ENCODE measurements at places on chromosomes 11 and 22.

DNA sequence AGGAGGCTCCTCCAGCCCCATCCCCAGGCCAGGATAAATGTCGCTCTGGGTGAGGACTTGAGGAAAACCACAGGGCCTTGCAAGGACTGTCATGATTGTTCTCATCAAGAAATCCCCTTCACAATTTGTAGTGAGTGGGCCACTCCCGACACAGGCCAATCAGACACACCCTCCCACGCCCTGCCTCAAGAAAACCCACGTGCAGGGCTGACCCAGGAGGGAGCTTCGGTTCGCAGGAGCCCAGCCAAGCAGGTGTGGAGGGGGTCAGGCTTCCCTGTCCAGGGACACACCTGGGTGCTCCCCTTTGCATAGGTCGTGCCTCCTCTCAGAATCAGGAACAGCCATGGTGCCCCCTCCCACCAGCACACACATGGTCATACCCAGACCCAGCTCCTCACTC lies 43.2 kb downstream of the SHANK2 start:
- DNase-seq: no peak

- no peak for DNase-seq
These were observed 35.6 kb upstream of the CACNG2 start for GRCh38 chr22:36739185-36739584.

DNA sequence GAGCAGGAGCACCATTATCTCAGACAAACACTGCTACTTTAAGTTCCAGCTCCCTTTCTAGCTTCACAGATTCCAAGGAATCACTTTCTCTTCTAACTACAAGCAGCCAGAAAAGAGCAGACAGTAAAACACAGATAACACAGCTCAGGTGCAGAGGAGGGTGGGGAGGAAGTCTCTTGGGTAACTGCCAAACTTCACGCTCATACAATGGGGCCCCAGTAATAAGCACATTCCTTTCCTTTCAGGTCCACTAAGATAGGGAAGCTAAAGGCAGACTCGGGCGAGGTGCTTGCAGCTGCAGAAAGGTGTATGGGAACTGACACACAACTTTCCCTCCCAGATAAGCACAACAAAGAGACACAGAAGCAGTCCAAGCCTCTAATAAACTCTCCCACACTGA lies 69.2 kb upstream of the OR9G4 start:
- no peak for DNase-seq

DNA sequence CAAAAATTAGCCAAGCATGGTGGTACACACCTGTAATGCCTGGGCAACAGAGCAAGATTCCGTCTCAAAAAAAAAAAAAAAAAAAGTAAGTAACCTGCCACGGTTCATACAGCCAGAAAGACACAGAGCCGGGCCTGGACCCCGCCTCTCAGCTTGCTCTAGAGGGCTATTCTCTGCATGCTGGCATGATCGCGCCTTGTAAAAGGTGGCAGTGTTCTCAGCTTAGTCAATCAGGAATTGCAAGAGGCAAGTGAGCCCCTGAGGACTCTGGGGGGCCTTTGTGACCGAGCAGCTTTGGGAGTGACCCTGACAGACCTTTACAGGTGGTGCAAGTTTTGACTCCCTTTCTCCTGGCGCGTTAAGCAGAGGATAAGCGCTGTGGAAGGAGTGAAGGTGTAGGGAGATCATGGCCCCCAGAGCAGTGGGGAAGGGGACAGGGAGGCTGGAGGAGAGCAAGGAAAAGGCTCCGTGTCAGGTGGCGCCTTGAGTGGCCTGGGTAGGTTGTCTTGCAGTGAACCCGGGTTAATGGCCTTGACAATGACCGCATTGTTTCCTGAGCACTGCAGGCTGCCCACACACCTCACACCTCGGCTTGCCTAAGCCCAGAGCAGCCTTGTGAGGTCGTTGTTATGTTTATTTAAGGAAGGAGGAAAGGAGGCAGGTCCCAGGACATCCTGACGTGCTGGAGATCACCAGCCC lies 48.9 kb downstream of the CDPF1 start:
- no peak for DNase-seq

DNA sequence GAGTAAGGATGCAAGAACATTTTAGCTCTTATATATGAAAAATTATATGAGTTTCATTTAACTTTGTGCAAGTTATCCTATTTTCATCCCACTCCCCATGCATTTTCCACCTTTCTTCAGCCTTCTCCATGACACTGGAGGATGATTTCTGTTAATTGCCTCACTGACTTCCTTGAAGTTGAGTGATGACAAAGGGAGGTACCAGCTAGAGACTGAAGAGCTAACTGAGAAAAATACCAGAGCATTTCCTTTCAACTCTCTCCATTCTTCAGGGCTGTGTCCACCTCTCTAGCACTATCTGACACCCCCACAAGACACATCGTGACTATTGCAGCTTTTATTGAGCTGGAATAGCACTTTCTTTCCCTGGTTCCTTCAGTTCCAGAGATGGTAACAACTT lies 711.6 kb upstream of the LRRC4C start:
- DNase-seq: no peak

DNA sequence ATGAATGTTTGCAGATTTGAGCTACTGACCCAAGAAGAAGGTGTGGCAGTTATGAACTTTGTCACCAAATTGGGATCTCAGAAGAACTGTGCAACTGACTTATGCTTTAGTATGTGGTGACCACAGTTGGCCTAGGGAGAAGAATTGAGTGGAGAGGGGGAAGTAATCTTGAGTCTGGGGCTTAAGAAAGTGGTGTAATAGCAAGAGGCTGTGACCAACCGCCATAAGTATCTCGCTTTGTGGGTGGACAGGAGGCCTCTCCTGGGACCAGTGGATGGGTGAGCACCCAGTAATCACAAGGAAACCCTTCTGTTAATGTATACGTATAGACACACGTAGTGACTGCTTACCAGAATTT lies 12.7 kb upstream of the IL10RA start:
- DNase-seq: no peak

DNA sequence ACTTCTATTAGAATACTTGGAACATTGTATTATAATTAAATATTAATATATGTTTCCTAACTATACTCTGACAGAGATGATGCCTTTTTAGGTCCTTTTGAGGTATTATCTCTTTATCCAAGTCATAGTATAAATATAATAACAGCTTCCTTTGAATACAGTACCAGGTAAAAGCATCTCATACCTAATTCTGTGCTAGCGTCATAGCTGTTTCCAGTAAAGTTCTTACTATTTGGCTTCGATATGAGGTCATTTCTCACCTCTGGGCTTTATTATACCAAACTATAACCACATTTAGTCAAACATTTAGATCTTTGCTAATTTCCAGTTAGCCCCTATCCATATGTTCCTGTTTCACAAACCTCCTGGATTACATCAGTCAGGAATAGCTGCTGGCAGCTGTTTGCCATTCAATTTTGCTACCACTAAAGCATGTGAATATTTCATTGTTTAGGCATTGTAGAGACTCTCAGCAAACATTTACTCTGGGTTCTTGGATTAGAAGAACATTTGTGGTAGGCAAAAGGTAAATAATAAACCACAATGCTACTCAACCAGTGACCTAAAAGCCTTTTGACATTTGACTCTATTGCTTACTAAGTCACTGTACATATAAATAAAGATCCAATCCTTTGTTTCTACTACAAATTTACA lies 255.1 kb downstream of the TTC28 start:
- DNase-seq: peak; percentile 72

- no peak for DNase-seq
These were observed 14.8 kb downstream of the ARFGAP2 start for GRCh38 chr11:47161890-47162289.

DNA sequence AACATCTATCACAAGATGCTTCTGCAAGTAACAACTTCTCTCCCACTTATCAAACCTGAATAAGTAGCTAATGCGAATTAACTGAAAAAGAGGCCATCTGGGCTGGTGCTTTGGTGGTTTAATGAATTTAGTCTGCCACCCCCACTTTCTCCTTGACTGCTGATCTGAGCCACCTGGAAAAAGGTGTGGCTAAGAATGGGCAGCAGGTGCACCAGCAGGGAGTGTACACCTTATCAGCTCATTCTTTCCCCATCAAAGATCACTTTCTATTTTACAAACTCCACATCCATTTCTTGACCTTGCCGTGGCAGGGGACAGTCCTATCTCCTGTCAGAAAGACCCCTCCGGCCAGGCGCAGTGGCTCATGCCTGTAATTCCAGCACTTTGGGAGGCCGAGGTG lies 6.5 kb downstream of the RFPL3 start:
- no peak for DNase-seq

DNA sequence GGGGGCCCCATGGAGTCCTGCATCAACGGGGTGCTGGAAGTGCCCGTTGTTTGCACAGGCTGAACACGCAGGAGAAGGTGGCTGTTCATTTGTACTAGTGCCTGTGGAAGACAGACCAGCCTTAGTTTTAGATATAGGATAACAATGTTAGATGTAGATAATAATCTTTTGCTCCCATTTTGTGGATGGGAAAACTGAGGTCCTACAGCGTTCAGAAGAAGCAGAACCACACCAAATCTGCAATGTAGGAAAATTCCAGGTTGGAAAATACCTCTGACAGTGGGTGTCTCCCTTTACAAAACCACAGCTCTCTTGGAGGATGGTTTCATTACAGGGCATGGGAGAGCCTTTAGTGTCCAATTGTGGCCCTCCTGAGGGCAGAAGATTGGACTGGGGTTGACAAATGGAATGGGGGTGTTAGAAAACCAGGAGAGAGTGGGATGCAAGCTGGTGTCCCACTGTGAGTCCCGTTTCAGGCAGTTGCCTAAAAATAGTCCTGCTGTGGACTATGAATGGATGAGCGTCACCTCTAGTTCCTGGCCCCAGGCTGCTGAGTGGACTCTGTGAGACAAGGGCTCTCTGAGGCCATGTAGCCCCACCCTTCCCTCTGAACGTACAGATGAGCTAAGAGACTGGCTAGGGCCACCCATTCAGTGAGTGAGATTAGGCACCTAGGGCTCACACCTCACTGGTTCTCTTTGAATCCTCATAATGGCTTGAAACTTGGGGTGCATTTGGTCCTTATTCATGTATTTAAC lies 508.8 kb downstream of the MN1 start:
- DNase-seq: no peak

GRCh38 chr11:67073908-67074307 lies 17.3 kb downstream of the RHOD start:
- DNase-seq: no peak

DNA sequence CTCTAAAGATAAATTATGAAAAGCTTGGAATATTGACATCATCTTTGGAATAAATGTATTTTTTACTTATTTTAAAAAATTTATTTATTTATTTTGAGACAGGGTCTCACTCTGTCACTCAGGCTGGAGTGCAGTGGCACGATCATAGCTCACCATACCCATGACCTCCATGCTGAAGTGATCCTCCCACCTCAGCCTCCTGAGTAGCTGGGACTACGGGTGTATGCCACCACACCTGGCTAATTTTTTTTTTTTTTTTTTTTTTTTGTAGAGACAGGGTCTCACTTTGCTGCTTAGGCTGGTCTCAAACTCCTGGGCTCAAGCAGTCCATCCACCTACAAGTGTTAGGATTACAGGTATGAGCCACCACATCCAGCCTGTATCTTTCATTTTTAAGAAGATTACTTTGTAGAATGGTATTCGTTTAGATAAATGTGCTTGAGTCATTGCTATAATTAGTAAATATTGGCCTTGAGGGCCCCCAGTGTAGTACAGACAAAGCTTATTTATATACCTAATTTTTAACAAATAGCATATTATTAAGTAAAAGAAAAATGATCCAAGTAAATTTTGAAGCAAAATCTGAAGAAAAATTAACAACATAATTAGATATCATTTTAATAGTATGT lies 8.5 kb downstream of the SWAP70 start:
- DNase-seq: no peak

GRCh38 chr11:78251083-78251775 lies 62.5 kb downstream of the USP35 start:
- no peak for DNase-seq

DNA sequence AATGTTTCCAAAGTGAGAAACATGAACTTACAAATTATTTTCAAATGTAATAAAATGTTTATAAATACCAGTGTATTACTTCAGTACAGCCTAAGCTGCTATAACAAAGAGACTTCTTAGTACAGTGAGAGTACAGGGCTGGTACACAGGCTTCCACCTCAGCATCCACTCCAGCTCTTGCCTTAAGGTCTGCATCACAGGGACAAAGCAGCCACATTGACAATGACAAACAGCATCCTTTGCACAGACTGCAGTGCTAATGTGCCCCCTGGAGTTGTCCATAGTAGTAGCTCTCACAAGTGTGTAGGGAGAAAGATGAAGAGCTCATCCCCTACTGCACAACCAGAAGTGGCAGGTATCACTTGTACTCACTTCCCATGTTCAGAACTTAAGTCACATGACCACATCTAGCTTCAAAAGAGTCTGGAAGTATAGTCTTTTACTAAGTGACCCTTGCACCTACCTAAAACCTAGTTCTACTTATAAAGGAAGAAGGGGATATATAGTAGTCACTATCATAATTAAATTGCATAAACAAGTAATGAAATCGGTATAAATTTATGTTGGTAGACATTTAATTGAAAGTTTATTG lies 10.7 kb upstream of the LIPT2 start:
- DNase-seq: no peak

- DNase-seq: no peak
These were observed 4.8 kb upstream of the OR52I1 start for GRCh38 chr11:4589017-4589416.

- no peak for DNase-seq
These were observed 25.5 kb downstream of the TMPRSS13 start for GRCh38 chr11:117903505-117904382.

- no peak for DNase-seq
These were observed 70.4 kb upstream of the RASSF10 start for GRCh38 chr11:12938590-12939247.

DNA sequence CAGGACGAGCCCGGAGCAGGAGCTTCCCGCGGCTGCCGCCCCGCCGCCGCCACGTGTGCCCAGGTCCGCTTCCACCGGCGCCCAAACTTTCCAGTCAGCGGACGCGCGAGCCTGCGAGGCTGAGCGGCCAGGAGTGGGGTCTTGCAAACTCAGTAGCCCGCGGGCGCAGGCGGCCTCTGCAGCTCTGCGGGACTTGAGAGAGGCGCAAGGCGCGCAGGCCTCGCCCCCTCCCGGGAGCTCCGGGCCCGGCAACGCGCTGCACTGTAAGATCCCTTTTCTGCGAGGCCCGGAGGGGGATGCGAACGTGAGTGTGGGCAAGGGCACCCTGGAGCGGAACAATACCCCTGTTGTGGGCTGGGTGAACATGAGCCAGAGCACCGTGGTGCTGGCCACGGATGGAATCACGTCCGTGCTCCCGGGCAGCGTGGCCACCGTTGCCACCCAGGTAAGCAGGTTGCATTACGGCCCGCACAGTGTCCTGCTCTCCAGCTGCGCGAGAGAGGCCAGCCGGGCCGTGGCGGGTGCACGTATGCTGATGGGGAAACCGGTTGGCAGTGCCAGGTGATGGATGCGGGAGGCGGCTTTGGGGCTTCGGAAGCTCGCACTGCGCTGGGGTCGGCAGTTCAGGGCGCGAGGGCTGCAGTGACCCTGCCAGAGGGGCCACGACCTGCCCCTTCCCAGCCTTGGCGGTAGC lies 2.0 kb downstream of the SLC6A5 start:
- DNase-seq: no peak

- no peak for DNase-seq
These were observed 12.1 kb downstream of the CECR2 start for GRCh38 chr22:17381192-17381913.

DNA sequence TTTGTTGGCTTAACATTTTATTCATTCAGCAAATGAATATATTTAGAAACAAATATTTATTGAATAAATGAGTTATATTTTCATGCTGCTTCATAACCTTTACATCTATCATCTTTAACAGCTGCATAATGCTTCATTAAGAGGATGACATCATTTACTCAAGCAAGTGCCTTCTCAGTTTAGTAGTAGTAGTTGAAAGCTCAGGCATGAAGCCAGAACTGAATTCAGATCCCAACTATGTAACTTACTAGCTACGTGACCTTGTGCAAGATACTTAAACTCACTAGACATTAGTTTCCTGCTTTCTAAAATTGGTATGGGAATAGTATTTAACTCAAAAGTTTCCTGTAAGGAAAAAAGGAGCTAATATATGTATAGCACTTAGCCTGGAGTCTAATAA lies 90.3 kb downstream of the TMPRSS5 start:
- DNase-seq: no peak

All from A549 (cell line).